GM19239 (cell line): ENCODE measurements at places on chromosomes 6 and 20.
A peak's percentile ranks its signal among the peaks of the same experiment; 100 is the strongest.

- DNase-seq: no peak
Observed at GRCh38 chr20:9572670-9573069, 58.3 kb downstream of the LAMP5 start.

GRCh38 chr6:10995114-10995707, 48.9 kb downstream of the ELOVL2 start:
- no peak for DNase-seq

GRCh38 chr6:152576525-152576924, 60.6 kb downstream of the SYNE1 start:
- no peak for DNase-seq

- DNase-seq: no peak
Observed at GRCh38 chr6:21426841-21427490, 166.6 kb upstream of the SOX4 start.

GRCh38 chr6:170042123-170042522, 248.8 kb downstream of the DLL1 start:
- DNase-seq: no peak

DNA sequence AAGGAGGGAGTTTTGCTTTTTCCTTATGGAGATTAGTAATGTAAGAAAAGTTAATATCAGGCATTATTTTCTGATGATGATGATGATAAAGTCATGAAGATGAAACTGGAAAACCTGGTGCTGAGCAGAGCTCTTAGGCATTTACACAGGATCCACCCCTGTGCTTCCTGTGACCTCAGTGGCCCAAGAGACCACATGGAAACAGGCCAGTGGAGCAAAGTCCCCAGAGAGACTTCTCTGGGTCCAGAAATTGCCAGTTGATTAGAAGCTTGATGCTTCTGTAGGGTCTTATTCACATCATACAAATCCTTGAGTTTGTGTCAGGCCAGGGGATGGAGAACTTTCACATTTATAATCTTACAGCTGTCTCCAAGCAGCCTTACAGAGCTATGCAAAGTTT, 46.1 kb downstream of the SLC13A3 start:
- no peak for DNase-seq

DNA sequence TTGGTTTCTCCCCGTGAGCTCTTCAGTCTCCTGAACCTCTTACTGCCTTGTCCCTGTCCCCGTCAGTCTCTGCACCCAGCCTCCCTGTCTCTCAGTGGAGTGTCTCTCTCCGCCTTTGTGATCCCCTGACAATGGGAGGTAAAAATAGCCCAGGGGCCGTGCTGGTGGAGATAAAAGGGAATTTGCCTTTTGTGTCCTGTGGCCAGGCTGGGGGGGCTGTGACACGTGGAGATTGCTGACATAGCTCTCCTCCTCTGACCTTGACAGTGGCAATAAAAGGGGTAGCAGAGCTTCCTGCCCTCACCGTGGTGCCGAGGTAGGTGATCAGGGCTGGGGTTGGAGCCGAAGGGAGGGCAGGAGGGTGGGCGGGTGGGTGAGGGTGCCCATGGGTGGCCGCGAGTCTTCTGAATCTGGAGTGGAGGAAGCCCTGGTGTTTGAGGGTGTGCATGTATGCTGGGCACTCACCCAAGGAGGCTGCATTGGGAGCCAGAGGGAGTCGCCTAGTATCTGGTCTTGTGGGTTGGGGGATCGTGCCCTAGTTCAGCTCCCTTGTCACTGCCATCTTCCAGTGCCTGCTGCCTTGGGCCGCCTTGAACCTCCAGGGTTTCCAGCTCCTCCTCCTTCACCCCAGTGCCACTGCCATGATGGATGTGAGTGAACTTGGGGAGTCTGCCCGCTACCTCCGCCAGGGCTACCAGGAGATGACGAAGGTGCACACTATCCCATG, 21.9 kb downstream of the MYH7B start:
- DNase-seq: no peak

DNA sequence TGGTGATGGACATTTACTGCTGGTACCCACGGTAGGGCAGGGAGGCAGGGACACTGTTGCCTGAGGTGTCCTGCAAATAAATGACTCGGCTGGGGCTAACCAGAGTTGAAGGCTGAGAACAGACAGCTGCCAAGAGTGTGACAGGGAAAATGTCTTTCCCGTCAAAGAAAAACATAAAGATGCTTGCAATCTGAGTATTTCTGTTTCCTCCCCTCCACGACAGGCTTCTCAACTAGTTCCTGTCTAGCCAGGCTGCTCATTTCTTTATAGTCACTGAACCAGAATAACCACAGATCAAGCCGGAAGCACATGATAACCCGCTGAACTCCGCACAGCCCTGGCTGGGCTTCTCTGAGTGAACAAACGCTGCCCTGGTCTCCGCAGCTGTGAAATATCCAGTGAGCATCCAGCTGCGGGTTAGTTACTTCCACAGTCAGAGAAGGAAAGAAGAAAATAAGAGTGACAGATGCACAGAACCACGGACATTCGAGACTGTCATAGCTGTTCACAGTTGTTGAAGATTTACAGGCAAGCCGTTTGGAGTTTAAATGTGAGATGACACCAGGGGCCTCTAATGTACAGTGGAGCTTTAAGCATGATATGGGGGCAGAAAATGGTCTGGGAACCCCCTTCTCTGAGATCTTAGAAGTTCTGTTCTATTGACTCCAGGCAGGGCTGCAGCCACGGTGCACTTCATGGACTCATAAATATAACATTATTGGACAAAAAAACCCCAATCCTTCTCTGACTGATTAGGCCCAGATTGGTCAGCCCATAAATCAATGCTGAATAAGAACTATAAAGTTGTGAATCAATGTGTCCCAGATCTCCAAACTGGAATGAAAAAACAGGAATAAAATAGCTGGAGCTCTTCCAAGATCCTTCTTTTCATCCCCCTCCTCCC, 299.9 kb upstream of the SUPT3H start:
- peak; percentile 53 for DNase-seq

GRCh38 chr20:23050847-23051627, 1.6 kb upstream of the THBD start:
- DNase-seq: no peak

DNA sequence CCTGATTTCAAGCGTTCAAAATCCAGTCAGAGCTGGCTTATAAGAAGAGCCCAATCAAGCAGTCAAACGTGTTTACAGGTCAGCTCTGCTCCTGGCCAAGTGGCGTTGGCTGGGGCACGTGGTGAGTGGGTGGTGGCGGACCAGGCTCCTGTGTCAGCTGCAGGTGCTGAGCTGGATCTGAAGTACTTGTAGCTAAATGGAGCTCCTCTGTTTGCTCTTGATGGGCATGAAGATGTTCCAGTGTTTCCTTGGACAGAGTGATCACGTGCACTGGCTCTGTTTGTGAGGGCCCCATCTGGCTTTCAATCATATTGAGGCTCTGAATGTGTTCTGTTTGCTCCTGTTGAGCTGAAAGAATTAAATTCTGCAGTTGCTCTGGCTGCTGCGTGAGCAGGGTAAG, 10.2 kb upstream of the MICAL1 start:
- DNase-seq: no peak

GRCh38 chr6:105067329-105067728, 110.4 kb downstream of the LIN28B start:
- no peak for DNase-seq

- no peak for DNase-seq
Observed at GRCh38 chr6:135230711-135231468, 49.8 kb downstream of the MYB start.
